ENCODE measurements at places on chromosomes 4 and X.

DNA sequence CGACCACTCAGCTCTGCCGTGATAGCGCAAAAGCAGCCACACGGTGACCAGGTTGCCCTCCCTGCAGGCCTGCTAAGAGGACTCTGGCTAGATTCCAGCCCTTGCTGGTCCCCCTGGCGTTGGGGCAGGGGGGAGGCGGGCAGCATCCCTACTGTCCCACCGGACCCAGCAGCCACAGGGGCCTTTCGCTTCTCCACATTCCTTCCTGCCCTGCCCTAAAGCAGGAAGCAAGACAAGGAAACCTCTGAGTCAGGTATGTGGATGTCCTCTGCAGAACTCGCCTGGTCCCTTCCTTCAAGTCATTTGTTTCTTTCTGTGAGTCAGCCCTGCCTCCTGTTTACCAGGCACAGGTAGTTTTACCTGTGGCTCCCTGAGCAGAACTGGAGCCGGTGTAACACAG is 60.2 kb upstream of the CLDN34 start:
- DNase-seq, result no peak

DNA sequence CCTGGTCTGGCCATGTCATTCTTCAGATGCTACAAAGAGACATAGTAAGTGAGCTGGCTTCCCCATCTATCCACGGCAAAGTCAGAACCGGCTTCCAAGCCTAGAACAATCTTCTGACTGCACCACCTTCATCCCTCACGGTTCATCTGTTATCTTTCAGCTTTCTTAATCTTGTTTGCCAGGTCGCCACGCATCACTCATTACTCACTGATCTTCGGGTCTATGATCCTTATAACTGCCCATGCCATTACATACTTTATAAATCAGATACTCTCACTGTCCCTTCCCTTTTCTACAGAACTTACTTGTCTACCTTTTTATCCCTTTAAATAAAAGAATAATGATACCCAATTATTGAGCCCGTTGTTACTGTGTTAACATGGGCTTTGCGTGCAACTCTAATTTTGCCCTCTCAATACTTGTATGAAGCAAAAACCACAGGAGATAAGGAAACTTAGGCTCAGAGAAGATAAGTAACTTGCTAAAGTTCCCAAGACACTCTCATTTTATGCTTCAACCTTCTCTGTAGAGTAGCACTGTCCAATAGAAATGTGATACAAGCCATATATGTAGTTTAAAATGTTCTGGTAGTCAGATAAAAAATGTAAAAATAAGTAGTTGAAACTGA is 171.7 kb downstream of the AMELX start:
- no peak for DNase-seq

DNA sequence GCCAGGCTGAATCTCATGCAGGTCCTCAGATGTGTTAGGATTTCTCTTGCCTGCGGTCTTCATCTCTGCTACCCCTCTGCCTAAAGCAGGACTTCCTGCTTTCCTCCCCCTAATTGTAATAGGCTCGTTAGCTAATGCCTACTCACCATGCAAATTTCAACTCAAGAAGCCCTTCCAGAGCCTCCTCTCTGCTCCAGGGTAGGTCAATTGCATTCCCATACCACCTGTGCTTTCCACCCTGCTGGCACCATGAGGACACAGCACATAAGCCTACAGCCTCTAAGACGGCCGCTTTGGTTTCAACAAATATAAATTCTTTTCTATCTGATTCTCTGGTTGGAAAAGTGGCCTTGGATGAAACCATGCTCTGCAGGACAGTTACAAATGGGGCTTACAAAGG is 93.9 kb downstream of the QDPR start:
- DNase-seq, result no peak

DNA sequence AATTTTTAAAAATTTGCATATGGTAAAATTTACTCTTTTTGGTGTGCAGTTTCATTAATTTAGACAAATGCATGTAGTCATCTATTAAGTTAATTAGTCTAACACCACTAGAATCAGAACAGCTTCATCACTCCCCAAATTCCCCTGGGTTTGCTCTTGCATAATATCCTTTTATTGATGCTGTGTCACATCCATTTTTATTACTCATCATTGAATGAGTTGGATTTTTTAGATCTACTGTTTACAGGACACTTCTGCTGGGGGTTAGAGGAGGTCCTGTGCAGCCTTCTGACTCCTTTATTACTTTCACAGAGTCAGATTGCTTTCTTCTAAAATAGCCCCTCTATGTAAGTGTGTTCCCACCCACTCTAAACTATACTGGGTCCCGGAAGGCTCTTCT is 65.9 kb downstream of the MTHFD2L start:
- DNase-seq, result no peak
